Umbilical cord (tissue), 2 donors: ENCODE measurements at places on chromosomes 1 and 21.

- no peak for DNase-seq
These were observed 54.5 kb downstream of the RRAGC start for GRCh38 chr1:38805036-38805435.

- no peak for DNase-seq
These were observed 76.7 kb downstream of the KCTD3 start for GRCh38 chr1:215643592-215644321.

DNA sequence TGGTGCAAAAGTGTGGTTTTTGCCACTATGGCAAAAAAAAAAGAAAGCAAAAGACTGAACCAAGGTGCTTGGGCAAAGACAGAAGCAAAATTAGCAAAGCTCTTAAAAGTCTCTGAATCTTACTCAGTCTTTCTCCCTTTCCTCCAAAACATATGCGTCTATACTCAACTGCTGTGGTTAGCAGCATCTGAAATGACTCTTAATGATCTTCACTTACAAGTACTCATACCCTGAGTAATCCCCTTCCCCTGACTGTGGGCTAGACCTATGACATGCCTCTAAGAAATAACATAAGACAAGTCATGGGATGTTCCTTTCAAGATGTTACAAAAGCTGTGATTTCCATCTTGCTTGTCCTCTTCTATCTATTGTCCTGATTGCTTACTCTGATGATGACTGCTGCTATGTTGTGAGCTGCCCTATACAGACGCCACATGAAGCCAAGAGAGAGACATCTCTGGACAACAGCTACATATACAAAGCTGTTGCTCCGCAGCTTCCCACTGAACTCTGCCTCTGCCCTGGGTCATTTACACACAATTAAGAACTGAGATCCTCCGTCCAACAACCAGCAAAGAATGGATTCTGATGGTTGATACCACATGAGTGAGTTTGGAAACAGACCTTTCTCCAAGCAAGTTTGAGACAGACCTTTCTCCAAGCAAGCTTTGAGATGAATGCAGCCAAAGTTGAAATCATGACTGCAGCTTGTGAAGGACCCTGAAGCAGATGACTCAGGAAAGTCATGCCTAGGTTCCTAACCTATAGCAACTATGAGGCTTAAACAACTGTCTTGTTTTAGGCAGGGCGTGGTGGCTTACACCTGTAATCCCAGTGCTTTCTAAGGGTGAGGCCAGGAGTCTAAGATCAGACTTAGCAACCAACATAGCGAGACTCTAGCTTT is 55.2 kb downstream of the PUM1 start:
- DNase-seq: no peak

DNA sequence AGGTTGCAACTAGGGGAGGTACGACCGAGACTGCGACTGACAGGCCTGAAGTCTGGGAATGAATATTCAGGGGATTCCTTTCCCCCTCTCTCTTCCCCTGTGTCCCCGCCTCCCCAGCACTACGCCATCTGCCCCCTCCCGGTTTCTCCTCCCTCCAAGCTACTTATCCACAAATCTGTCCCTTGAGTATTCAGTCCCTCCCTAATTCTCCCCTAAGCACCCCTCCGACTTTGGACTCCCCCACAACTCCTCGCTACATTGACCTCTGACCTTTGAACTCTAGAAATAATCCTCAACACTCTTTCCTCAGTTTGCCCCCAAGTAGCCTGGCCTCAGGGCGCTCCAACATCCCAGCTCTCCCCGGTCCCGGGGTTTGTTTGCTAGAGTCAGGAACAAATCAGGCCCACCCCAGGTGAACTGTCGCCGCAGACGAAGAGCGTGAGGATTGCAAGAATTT is 393 bp downstream of the LYSMD1 start:
- DNase-seq: peak; percentile 79
